HFFc6 (cell line): ENCODE measurements at places on chromosomes 1 and 21. TPM values are rescaled to one million over a fixed set of nuclear protein-coding genes. Genes with fewer than 3 reads are reported as not detected.

DNA sequence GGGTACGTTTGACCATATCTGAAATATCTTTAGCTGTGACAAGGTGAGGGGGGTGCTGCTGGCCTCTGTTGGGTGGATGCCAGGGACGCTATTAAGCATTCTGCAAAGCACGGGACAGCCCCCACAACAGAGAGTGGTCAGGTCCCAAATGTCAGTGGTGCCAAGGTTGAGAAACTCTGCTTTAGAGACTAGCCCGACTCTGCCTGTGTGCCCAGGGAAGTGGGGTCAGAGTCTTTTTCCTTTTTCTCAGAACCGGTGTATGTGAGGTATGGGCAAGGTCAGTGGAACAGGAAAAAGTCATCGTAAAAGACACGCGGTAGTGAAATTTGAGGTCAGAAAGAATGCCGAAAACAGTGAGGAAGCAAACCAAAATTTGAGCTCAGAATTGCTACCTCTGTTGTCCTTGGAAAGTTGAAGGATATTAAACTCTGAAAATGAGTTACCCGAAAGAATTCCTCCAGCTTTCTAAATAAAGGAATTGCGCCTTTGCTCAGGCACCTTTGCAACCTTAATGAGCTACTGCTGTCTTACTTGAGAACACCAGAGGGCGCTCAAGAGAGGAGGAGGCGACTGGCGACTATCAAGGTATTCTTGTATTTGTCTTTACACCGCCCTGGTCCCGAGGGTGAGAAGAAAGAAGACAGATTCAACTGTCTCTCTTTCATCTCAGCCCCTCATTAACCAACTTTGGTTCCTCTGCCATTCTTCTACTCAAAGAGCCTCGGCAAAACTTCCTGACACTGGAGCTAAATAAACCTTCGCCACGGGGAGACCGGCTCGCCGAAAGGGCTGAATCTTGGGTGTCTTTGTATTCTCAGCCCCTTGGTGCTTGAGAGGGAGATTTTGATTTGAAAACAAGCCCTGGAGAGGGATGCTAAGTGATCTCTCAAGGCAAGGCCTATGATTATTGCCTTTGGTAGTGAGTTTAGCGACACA is 85.4 kb upstream of the OLIG2 start:
- DNase-seq, result peak; percentile 13

- peak; percentile 63 for DNase-seq
Measured at GRCh38 chr1:240152611-240153297, 61.1 kb downstream of the FMN2 start.

GRCh38 chr1:235199441-235199840 is 38.4 kb upstream of the RBM34 start:
- peak; percentile 7 for DNase-seq

DNA sequence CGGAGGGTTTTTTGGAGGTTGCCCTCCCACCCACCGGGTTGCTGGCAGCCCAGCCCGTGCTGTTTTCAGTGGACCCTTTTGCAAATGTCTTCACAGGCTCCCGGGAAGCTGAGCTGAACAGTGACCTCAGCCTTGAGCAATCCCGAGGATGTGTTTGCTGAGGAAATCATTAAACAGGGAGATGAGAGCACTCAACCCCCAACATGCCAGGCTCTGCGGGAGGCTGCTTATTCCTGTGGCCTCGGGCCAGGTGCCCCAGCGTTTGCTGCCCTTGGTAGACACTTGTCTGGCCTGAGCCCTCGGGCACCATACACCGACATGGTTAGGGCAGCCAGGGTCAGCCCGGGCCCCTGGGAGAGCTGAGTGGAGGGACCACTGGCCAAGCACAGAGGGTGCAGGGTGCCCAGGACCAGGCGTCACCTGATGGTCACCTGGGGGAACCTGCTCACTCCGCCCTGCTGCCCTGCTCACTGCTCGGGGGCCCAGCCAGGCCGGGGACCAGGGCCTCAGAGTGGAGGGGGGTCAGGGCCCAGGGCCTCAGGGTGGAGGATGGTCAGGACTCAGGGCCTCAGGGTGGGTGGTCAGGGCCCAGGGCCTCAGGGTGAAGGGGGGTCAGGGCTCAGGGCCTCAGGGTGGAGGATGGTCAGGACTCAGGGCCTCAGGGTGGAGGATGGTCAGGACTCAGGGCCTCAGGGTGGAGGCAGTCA is 42.5 kb upstream of the POFUT2 start:
- peak; percentile 79 for DNase-seq

GRCh38 chr1:56079391-56079790 is 500.0 kb downstream of the PLPP3 start:
- DNase-seq, result no peak

- DNase-seq, result no peak
Measured at GRCh38 chr1:40030528-40031135, 9.9 kb upstream of the CAP1 start.

GRCh38 chr1:111618961-111619634 is 491 bp upstream of the RAP1A start:
- no peak for DNase-seq

- no peak for DNase-seq
Measured at GRCh38 chr1:210214573-210215409, 17.8 kb upstream of the SERTAD4 start.

GRCh38 chr1:48524892-48525467 is 53.0 kb upstream of the SPATA6 start:
- no peak for DNase-seq

DNA sequence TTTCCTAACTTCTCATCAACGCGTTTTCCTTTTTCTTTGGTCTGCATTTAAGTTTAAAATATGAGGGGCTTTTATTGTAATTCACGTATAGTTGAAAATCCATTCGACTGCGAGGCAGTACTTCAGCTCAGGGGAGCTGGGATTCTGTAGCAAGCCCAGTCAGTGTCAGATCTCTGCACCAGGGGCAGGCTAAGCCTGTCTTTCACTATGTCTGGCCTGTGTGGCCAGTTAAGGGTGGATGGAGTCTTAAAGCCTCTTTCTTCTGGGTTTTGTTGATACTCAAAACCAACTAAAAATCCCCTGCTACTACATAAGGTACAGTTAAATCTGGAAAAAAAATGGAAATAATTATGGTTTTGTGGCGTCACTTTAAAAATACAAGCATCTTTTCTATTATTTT is 124.7 kb downstream of the TYW3 start:
- DNase-seq, result no peak

- peak; percentile 61 for DNase-seq
Measured at GRCh38 chr1:93585059-93585966, 96.3 kb downstream of the BCAR3 start.

DNA sequence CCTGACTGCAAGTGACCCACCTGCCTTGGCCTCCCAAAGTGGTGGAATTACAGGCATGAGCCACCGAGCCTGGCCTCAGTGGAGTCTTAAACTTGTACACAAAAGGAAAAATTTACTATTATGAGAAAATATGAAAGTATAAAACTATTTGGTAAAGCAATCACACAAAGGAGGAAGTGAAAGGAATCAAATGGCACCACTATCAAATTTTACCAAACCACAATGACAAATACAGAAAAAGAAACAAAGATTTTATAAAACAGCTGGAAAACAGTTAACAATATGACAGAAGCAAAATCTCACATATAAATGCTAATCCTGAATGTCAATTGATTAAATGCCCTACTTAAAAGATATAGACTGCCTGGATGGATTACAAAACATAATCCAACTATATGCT is 42.1 kb upstream of the NEGR1 start:
- DNase-seq, result no peak

DNA sequence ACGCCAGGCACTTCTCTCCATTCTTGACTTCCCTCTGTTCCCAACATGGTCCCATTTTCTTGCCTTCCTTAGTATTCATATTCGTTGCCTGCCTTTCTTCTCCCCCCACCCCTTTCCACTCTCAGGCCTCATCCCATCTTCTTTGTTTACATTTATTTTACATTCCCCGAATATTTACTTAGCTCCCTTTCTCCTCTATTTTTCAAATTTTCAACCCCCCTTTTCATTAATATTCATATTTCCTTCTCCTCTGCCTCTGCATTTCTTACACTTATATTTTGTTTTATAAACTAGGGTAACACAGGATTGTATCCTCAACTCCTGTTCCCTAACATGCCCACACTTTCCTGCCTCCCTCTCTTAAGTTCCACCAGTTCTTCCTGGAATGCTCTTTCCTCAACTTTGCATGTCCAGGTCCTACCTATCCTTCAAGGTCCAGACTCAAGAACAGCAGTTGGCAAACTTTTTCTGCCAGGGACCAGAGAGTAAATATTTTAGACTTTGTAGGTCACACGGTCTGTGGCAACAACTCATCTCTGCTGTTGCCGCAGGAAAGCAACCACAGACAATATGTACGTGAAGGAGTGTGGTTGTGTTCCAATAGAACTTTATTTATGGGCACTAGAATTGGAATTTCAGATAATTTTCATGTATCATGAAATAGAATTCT is 29.8 kb upstream of the A3GALT2 start:
- no peak for DNase-seq

GRCh38 chr1:113783254-113784103 is 24.2 kb upstream of the PHTF1 start:
- DNase-seq, result no peak

- peak; percentile 28 for DNase-seq
Measured at GRCh38 chr1:164756741-164757140, 197.8 kb downstream of the PBX1 start.

DNA sequence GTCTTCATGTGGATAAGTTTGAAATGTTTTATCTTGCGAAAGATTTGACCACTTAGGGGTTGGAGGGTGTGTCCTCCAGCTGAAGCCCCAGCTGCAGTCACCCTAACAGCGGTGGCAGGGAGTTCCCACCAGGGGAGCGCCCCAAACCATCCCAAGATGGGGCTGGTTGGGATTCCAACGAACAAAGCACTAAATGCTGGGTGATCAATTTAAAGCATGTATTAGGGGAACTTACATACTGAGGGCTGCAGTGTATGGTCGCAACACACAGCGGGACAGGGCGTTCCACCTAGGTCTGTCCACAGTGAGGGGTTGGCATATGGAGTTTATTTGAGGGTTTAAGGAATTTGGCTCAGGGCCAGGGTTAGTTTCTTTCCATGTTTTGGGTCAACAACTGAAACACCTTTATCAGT is 26.3 kb downstream of the SLC37A1 start:
- DNase-seq, result no peak

GRCh38 chr1:14827870-14828269 is 229.4 kb downstream of the KAZN start:
- no peak for DNase-seq

- no peak for DNase-seq
Measured at GRCh38 chr1:226054519-226055327, 7.8 kb upstream of the H3-3A start.

- DNase-seq, result no peak
Measured at GRCh38 chr1:244010703-244011123, 40.4 kb upstream of the ZBTB18 start.

GRCh38 chr1:68485431-68486022 is 11.4 kb downstream of the DEPDC1 start:
- no peak for DNase-seq

- DNase-seq, result no peak
Measured at GRCh38 chr1:172766462-172766861, 107.6 kb downstream of the FASLG start.

- no peak for DNase-seq
Measured at GRCh38 chr1:222953585-222953984, 138.7 kb downstream of the DISP1 start.

GRCh38 chr1:66285618-66286270 is 248.2 kb upstream of the SGIP1 start:
- no peak for DNase-seq

DNA sequence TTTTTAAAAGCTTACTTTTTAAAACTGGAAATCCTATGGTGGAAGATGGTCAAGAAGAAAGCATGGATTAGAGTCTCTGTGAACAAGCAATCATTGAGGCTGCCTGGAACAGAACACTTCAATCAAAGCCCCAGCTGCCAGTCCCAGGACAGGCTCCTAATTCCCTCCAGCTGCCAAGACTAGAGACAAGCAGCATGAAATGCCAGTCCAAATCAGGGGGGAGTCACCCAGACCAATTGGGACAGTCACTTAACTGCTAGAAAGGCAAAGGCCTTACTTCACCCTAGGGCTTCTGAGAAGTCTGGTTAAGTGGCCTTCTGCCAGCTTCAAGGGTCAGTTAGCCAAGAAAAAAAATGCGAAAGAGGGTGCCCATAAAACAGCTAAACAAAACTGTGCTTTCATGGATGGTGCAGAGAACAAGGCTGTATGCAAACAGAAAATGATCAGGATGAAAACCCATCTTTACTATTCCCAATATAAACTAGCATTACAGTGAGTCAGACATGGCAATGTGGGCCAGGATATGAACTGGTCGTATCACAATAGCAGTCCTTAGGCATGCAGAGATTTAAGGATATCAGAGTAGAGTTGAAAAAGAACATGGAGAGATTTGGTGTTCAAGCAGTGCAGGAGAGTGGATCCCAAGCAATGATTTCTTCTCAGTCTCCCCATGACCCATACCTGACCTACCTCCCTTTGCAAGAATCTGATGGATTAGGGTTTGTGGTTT is 31.0 kb upstream of the MAN1A2 start:
- DNase-seq, result no peak

DNA sequence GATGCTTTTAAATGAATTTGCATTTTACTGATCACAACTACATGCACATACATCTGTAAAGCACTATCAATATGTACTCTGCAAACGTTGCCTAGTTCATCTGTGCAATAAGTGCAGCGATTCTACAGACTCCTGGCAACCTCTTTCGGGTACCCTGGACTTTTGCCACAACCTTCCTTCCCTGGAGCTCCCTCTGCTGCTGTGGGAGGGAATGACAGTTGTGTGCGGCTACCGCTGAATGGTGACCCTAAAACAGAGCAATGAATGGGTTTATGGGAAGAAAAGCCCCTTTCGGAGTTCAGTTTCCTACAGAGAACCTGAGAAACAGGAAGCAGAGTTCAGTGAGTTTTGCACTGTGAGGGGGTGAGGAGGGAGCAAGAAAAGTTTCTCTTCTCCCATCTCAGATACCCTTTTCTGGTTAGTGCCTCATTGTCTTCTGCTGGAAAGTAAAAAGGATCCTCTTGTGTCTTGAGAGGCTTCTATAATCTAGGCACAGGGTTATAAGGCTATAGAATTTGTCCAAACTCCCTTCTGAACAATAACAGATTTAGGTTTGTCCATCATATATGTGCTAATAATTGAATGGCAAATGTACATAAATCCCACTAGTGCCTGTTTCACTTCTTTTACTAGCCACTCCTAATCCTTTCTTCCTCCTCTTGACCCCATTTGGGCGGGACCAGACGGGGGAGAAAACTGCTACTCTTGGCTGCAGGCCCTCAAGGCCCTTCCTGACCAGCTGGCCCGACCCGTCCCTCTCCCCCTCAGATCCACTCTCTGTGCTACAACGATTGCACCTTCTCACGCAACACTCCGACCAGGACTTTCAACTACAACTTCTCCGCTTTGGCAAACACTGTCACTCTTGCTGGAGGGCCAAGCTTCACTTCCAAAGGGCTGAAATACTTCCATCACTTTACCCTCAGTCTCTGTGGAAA is 19.8 kb upstream of the SARS1 start:
- no peak for DNase-seq

Gene AVPR1B
- not detected in 3 replicates for total RNA-seq

Gene TNFSF4
- 0.73 to 2.0 TPM (median 0.97 TPM) in 3 replicates for total RNA-seq

Gene ITLN2
- not detected in 3 replicates for total RNA-seq

Gene TAL1
- total RNA-seq, result not detected in 3 replicates

Gene TSACC
- 0.42 to 0.71 TPM in 2 of 3 replicates, not detected in the other for total RNA-seq

Gene ARHGAP29
- 35.3 to 60.3 TPM (median 43.4 TPM) in 3 replicates for total RNA-seq

Gene IL19
- total RNA-seq, result not detected in 3 replicates

Gene FCMR
- total RNA-seq, result 0.36 to 1.0 TPM (median 0.69 TPM) in 3 replicates

Gene AUNIP
- 1.6 and 2.8 TPM in 2 replicates for total RNA-seq

Gene PLXNA2
- total RNA-seq, result 20.5 to 29.9 TPM (median 22.1 TPM) in 3 replicates
